ENCODE measurements at places on chromosomes 3 and 15. TPM values are rescaled to one million over a fixed set of nuclear protein-coding genes. Genes with fewer than 3 reads are reported as not detected.

The GATM gene
- 7.6 TPM for total RNA-seq

The AADAC gene
- total RNA-seq: 0.26 TPM

The MORC1 gene
- not detected for total RNA-seq

The MAGEL2 gene
- total RNA-seq: not detected

The CPA3 gene
- total RNA-seq: not detected

The DLEC1 gene
- not detected for total RNA-seq

The CDC25A gene
- total RNA-seq: 12.8 TPM

GRCh38 chr15:100818927-100819326 lies 60.7 kb upstream of the ALDH1A3 start:
- no peak for DNase-seq

GRCh38 chr3:178320456-178321351 lies 215.5 kb upstream of the KCNMB2 start:
- DNase-seq: no peak

DNA sequence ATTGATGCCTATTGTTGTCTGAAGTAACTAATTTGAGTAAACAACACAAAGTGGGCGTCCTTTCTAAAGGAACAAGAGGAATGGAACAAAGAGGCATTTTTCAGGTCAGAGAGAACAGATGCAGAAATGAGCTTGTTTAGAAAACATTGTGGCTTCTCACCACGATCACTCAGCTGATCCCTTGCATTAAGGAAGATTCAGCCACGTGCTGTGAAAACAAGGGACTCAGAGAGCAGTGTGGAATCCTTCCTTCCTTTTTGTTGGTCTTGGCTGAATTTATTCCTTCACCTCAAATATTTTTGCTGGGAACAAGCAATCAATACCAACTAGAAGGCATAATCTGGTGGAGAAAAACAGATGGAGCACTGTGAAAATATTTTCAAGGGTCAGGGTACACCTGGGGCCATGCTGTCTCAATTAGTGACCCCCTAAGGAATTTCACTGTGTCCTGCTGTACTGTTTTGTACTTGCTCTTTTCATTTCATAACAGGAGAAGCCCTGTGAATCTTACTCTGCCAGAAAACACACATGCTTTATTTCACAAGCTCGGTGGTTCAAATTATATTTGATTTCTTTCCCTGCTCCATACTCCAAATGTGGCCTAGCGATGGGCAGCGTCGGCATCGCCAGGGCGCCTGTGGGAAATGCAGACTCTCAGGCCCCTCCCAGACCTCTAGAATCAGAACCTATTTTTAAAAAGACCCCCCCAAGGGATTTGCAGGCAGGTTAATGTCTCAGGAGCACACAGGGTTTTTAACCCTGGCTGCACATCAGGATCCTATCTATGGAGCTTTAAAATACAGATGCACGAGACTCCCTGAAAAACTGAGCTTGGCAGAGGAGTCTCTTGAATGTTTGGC lies 11.6 kb upstream of the SLC6A20 start:
- DNase-seq: no peak

DNA sequence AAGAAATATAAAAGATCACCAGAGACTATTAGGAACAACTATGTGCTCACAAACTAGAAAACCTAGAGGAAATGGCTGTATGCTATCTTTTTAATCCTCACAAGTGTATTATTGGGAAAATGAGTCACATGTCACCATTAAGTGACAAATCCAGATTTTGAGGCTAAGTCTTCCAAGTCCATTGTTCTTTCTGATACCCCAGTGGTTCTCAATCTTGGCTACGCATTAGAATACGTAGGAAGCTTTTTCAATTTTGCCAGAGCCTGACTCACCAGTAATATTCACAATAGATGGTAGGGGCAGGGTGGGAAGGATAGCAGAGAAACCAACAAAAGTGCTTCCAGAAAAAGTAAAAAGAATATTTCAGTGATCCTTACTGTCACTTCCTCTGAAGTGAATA lies 117.0 kb downstream of the FILIP1L start:
- DNase-seq: no peak

- DNase-seq: no peak
These were observed 175.2 kb downstream of the TP63 start for GRCh38 chr3:189806171-189806951.

GRCh38 chr3:87563712-87564111 lies 287.3 kb upstream of the POU1F1 start:
- no peak for DNase-seq

GRCh38 chr3:115251509-115251908 lies 104.4 kb upstream of the ZBTB20 start:
- no peak for DNase-seq

DNA sequence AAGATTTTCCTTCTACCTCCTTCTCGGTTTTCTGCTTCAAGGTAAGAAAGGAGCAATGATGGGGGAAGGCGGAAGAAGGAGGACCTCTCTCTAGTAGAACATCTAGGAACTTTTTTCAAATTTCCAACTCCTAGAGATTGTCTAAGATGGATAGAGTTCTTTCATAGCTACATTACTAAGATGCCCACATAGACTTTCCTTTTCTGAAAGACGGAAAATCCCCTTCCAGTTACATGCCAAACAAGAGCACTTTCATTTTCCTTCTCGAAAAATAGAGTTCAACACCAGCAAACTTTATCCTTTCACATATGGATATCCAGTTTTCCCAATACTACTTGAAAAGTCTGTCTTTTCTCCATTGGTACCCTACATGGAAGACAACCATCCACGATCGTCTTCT lies 692 bp downstream of the HTR3E start:
- no peak for DNase-seq

DNA sequence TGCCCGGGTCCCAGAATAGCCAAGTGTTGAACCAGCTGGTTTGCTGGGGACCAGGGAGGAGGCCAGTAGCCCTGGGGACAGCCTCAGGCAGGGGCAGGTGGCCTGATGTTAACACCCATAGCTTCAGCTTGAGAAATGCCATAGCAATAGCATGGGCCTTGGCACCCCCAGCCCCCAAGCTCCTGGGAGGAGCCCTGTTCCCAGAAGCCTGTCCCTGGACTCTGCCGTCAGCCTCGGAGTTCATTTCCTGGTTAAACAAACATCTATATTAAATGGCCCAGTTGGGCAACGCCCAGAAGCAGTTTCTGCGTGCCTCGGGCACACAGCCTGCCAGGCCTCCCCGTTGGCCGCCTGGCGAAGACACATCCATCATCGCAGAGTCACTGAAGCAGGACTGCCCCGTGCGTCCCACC lies 58.2 kb downstream of the FGD5 start:
- DNase-seq: no peak

- no peak for DNase-seq
These were observed 2.7 kb upstream of the WNT5A start for GRCh38 chr3:55489798-55490132.

GRCh38 chr3:124483915-124484470 lies 246.3 kb upstream of the UMPS start:
- no peak for DNase-seq

- DNase-seq: no peak
These were observed 14.6 kb downstream of the RNF123 start for GRCh38 chr3:49703956-49704355.

Measured in Panc1 (cell line).